ENCODE measurements at places on chromosomes 4 and X.

GRCh38 chr4:108849611-108850168 is 86.8 kb upstream of the ETNPPL start:
- no peak for DNase-seq

- DNase-seq = no peak
Measured at GRCh38 chrX:12866451-12867377, at the start of gene TLR7. TLR7 (plus strand) TSS chrX:12867072; CDS start chrX:12867579, 507 bp downstream.

DNA sequence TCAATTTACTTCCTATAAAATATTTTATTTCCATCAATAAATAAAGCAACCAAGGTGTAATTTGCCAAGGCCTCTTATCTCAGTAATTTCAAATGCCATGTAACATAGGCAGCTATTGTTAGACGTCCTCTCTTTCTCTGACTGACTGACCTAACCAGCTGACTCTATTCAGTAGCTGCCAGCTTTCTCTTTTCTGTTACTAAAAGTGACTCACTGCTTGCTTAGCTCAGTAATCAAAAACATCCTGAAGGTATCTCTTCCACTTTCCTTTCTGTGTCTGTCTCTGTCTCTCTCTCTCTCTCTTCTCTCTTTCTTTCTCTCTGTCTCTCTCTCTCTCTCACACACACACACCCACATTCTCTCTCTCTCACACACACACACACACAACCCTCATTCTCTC is 134.2 kb downstream of the SPOCK3 start:
- no peak for DNase-seq

DNA sequence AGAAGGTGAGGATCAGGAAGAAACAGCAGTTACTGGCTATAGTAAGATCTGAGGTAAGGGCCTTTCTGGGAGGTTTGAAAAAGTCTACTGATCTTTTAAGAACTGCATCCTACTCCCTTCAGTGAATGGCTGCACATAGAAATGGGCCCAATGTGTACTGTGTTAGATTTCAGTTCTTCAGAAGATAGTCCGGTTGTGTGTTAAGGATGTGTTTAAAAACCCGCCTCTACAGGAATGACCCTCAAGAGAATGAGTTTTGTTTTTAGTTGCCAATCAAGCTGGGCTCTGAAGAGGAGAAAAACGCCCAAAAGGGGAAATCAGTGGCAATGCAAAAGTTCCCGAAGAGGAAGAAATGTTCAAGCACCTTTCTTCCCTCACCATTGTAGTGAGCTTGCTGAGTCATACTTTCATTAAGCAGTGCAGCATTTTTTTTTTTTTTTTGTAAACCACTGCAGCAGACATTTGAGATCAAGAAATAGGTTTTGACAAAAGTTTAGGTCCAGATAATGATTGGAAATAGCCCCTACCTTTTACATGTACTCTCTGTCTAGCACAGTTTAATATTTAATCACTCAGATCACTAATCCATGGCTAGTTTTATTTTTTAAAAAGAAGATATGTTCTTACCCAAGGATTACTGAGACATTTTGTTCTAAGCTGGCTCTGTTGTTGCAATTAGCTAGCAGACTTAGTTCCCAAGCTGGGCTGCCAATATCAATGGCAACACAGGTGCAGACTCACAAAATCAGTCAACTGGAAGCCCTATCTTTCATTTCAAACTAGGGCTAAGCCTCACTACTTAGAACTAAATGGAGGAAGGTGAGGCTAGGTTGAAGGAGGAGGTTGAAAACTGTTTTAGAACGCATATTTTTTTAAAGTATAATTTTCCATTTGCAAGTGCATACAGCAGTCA is 7.0 kb upstream of the TRPC5OS start:
- no peak for DNase-seq

DNA sequence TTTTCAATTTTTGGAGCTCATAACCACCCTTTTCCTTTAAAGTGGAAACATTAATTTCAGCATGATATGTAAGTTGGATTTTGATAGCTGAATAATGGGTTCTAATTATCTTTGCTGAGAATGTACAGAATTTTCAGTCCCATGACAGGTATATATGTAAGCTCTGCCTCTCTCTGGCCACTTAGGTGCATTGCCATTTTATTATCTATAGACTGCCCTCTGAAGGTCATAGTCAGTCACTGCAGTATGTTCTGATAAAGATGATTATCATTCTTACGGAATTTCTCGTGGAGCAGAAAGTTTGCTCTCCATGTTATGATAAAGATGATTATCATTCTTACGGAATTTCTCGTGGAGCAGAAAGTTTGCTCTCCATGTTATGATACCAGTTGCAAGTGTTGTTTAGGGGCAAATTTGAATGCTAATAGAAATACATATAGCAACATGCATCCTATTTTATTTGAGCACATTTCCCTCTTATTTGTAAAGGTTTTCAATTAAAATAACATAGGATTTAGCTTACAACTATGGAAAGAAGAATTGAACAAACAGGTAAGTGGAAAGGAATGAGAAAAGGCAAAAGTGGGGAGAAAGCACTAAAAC is 10.4 kb downstream of the AFP start:
- DNase-seq = peak; percentile 35

DNA sequence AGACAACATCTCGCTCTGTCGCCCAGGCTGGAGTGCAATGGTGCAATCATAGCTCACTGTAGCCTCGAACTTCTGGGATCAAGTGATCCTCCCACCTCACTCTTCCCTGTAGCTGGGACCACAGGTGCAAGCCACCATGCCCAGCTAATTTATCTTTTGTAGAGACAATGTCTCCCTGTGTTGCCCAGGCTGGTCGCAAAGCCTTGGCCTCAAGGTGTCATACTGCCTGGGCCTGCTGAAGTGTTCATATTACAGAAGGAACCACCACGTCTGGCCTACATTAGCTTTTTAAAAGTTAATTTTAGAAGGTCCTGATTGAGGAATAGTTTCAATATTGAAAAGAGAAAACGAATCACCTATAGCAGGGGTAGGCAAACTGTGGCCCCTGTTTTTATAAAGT is 22.5 kb downstream of the TRIML2 start:
- no peak for DNase-seq

DNA sequence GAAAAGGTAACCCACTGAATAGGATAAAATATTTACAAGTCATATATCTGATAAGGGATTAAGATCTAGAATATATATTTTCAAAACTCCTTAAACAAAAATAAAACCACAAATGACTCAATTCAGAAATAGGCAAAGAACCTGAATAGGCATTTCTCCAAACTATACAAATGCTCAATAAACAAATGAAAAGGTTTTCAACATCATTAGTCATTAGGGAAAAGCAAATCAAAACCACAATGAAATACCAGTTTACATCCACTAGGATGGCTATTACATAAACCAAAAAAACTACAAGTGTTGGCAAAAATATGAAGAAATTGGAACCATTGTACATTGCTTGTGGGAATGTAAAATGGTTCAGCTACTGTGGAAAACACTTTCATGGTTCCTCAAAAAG is 167.0 kb upstream of the GALNT7 start:
- no peak for DNase-seq

DNA sequence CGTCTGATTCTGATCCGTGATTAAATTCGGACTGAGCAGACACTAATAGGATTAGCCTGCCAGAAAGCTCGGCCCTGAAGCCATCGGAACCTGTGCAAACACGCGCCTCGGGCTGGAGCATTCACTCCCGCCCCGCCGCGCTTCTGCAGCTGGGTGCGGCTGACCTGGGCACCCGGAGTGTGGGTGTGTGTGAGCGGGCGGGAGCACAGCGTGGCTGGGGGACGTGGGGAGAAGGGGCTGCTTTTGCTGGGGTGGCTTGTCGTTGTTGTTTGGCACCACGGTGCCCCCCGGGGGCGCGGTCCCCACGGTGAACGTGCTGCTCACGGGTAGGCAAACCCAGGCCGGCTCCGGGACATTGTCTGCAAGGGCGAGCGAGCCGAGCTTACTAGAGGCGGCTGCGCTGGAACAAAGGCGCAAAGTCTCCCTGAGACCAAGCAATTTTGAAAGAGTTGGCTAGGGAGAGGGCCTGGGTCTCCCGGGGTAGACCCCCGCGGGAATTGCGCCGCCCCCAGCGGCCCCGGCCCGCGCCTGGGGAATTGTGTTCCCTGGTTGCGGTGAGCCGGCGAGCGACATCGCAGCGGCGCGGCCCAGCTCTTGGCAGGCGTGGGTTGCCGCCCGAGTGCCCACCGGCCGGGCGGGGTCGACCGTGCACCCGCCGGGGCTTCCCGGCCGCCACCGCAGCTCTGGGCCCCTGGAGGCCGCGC is 1.4 kb downstream of the MAMLD1 start:
- DNase-seq = no peak

- no peak for DNase-seq
Measured at GRCh38 chrX:114332766-114333165, 251.1 kb upstream of the HTR2C start.

GRCh38 chr4:7960017-7960789 is 20.5 kb upstream of the AFAP1 start:
- DNase-seq = no peak

DNA sequence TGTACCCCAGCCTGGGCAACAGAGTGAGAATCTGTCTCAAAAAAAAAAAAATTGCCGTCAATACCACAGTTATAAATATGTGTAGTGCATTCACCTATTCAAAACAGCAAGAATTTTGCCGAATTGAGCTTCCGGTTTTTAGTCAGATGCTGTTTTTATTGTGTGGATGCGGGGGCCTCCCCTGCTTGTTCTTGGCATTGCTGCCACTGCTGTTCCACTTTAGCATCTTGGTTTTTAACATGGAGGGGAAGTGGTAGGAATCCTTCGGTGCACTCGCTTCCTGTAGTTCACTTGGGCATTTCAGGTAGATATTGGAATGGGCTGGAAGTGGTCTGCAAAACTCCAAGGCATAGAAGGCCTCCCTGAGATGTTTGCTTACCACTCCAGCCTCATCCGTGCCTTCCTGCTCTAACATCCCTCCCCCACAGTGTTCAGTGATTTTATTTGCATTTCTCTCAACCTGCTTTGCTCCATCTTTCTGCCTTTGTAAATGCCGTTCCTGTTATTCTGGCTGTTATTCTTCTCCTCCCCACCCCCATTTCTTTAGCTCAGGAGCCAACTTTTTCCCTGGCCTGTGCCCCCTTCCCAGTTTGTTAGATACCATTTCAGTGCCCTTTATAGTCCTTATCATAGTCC is 25.5 kb downstream of the MOB1B start:
- peak; percentile 28 for DNase-seq

DNA sequence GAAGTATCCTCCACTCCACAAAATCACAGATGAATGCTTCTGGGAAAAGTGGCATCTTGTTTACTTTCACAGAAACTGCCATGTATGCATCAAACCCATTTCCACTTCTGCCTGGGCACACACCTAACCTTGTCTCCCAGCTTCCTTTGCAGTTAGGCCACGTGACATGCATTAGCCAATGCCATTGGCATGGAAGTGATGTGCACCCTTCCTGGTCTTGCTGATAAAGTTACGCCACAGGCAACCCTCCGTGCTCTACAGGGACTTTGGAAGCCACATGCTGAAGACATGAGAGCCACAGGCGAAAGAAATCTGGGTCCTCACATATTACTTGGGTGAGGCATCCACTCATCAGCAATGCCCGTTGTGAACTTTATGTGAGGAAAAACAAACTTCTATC is 123.3 kb downstream of the USP46 start:
- DNase-seq = no peak

DNA sequence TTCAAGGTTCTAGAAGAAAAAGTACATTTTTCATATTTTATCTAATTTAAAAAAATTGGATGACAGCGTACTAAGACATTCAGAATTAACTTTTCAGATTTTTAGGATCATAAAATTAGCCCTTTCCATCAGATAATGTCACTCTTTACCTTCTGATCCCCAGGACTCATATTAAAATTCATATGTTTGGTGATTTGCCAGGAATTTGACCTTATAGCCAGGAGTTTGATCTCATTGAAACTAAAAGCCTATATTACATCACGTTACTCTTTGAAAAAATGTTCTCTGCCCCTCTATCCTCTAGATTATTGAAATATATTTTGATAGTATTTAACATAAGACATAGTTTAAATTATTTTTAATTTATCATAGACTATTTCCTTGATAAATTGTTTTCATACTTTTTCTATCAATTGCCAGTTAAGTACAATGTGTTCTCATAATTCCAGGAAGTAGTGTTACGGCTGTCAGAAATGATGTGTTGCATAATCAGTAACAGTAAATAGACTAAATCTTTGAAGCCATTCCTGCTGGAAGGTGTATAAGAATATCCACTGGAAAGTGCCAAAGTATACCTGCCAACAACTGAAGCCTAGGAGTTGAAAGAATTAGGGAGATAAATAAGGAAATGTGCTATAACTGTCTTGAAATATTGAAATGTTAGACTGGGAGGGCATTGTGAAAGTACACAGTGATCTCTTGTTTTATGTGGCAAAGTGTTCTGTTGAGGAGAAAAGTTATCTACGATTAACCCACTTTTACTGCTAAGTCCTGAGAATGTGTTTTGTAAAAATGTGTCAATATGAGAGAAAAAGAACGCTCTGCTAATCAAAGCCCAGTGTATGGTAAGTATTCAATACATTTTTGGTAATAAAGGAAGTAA is 32.9 kb upstream of the PDGFC start:
- no peak for DNase-seq

GRCh38 chrX:24526616-24527015 is 61.5 kb downstream of the PDK3 start:
- DNase-seq = no peak

- DNase-seq = no peak
Measured at GRCh38 chr4:48493452-48494100, 3.5 kb downstream of the ZAR1 start.

- no peak for DNase-seq
Measured at GRCh38 chr4:128661479-128661878, 148.0 kb upstream of the JADE1 start.

DNA sequence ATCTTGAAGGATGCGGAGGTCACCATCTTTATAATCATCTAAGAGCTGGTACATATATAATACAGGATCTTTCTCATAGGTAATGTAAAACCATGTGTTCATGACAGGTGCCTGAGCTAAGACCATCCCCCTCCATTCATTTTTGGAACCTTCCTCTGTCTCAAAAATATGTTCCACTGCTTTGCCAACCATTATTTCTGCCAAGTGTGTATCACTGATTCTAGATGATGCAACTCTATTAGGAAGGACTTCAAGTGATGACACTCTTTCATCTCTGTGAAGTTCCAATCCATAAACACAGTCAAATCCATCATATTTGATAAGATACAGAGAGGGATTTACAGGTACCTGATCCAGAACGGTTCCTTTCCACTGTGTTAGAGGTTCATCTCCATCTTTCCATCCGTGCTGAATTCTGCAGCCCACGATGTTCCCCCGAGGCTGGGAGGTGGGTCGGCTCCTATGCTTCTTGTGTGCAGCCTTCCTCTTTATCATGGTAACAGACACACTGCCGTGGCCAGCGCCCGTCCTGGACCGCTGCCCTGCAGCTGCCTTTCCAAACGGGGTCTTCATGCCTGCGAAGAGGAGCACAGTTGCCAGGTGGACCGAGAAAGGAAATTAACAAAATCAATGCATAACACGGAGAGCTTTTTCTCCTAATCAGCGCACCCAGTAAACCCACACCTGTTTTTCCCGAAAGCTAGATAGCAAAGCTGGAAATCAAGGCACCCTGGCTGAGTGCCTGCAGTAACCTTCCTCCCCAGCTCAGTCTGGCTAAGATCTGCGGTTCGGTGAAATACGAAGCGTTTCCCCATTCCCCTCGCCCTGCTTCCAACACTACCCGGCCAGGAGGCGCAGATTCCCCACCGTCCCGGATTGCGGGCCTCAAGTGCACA is 718 bp downstream of the SPIN3 start:
- DNase-seq = no peak

- DNase-seq = no peak
Measured at GRCh38 chr4:13470379-13470778, 13.8 kb downstream of the RAB28 start.
